ENCODE measurements at places on chromosomes 1 and 21.

GRCh38 chr1:162175379-162176081 lies 106.0 kb downstream of the NOS1AP start:
- DNase-seq = no peak

DNA sequence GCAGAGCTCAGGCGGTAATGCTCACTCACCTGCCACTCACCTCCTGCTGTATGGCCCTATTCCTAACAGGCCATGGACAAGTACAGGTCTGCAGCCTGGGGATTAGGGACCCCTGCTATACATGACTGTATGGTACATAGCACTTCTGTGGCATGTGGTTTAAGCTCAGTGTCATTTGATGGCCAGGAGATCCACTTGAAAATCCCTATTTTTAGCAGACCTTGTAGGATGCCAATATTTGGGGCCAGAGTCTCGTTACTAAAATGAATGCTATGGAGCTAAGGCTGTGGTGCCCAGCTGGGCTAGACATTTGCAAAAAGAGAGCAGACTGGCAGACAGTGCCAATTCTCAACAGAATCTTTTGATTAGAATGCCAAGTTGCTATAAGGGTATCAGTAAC lies 1.7 kb upstream of the ANGPTL7 start:
- DNase-seq = no peak

GRCh38 chr1:44377925-44378784 lies 23.1 kb upstream of the ERI3 start:
- DNase-seq = no peak

- DNase-seq = no peak
Observed at GRCh38 chr1:42184616-42185015, 20.1 kb upstream of the GUCA2A start.

- DNase-seq = no peak
Observed at GRCh38 chr1:1573843-1574720, 581 bp downstream of the SSU72 start.
